ENCODE measurements at places on chromosomes 16 and 17.

- no peak for DNase-seq
Observed at GRCh38 chr17:16339402-16339801, 13.9 kb downstream of the CENPV start.

GRCh38 chr16:67801883-67802282 is 4.5 kb downstream of the RANBP10 start:
- DNase-seq = no peak

DNA sequence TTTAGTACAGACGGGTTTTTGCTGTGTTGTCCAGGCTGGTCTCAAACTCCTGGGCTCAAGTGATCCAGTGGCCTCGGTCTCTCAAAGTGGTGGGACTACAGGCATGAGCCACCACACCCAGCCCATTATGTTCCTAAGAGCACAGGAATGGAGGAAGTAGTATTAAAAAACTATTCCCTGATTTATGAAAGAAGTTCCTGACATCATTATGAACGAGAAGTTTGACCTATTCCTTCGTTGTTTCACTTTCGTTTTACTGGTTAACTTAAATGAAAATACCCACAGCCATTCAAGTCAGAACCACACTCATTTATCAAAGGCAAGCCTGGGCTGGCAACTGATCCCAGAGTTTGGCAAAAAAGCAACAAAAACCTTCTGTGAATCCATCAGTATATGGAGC is 13.5 kb upstream of the CBX4 start:
- DNase-seq = no peak

- DNase-seq = no peak
Observed at GRCh38 chr17:44464037-44464436, 39.2 kb downstream of the GPATCH8 start.

- no peak for DNase-seq
Observed at GRCh38 chr16:50167556-50167955, 14.4 kb downstream of the TENT4B start.

- peak; percentile 28 for DNase-seq
Observed at GRCh38 chr17:37489197-37490001, at the start of gene DUSP14. DUSP14 (plus strand) TSS chr17:37489891; CDS start chr17:37512273, 22,382 bp downstream.

DNA sequence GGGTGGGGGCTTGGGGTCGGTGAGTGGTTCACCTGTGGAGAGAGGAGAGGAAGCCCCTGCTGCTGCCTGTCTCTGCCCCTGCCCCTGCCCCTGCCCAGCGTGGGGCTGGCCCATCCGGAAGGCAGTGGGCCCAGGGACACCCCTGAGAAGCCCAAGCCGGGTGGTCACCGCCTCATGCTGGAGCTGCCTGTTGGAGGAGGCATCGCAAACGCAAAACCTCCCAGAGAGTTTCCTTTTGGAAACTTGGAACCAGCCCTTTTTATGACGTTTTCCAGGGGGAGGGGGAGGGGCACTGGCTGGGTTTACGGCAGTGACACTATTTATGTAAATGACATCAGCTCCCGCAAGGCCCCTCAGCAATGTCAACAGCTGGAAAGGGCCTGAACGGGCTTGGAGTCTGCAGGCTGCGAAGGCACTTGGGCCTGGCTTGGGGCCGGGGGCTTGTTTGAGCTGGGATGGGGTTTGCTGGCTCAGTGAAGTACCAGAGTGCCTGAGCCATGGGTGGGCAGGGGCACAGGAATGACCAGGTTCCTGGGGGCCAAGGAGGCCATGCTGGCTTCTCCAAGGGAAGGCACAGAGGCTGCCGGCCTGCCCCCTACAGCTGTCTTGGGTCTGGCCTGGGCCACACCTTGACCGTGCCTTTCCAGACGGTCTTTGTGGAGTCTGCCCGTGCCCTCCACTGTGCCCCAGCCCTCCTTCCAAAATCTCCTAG is 219.5 kb downstream of the NTN1 start:
- DNase-seq = no peak

GRCh38 chr17:43312011-43312410 is 78.2 kb upstream of the RNU2-1 start:
- no peak for DNase-seq

DNA sequence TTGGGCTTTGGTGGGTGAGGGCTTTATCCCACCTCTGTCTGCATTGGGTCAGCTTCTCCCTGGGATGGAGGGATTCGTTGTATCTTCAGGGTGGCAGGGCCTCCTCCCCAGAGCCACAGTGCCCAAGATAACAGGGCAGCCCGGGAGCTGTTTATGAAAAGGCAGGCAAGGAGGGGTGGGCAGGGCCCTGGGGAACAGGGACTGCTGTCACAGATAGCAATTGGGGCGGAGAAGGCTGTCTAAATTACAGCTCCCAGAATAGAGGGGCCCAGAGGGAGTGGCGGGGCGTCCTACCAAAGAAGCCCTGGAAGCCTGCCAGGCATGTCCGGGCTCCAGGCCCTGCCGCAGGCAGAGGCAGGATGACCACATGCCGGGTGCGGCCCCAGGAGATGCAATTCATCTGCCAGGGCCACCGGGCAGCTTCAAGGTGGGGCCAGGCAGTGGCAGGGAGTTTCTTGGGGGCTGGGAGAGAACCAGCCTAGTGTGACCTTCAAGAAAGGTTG is 18.8 kb upstream of the PHOSPHO1 start:
- no peak for DNase-seq

DNA sequence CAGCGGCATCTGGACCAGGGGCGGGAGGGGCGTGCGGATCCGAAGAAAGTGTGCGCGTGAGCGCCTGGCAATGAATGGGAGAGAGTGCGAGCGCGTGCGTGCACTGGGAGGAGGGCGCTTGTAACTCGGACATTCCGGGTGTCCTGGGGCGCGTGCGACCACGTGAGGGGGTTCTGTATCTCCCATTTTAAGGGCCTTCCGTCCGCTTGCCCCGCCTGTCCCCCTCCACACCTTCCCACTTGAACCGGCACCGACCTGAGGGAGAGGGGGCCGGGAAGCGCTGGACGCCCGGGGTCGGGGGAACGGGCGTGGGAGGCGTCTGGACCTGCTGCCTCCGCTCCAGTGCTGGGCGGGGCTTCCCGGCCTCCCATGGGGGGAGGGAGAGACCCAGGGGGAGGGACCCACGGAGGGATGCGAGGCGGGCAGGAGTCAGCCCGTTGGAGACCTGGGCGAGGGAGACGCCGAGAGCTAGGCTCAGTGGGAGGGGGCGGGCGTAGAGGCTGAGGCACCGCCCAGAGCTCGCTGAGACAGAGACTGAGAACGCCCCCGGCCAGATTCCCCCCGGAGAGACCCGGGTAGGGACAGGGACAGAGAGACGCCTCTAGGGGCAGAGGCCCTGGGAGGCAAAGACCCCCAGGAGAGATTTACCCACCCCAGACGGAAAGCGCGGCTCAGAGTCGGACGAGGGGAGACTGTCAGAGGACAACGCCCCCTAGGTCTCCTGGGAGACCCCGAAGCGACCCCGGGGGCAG is at the start of gene KREMEN2:
Gene KREMEN2 (plus strand): TSS at position 553 of the 752 bp plus-strand sequence. CDS start 246 bp downstream, outside the sequence.
- no peak for DNase-seq

Data from bone marrow (tissue), 2 donors.